ENCODE measurements at places on chromosomes 16 and 17.
A peak's percentile ranks its signal among the peaks of the same experiment; 100 is the strongest.

- peak; percentile 81 for DNase-seq
Measured at GRCh38 chr16:66406534-66407221, 20.4 kb upstream of the BEAN1 start.

DNA sequence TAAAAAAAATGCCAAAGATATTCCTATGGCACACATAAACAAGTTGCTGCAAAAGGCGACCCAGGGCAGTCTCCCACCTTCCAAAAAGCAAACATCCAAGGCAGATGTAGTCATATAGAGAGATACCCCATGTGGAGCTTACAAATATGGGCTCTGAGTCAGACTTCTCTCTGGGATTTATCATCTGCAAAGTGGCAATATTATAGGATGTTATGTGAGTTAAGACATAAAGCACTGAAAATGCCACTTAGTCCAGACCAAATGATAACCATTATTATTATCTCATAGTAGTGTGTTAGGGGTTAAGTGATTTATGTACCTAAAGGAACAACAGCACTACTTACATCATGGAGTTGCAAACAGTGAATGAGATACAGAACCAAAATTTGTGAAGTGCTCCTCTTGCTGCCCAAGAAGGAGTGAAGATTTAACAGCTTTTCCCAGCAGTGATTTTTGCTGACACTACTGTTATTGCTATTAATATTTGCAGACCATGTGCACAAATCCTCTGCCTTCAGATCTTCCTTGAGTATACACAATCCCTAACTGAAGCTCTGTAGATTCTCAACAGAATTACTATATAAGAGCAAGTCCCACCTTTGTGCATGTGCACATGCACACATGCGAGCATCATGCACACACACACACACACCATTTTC lies 560.0 kb upstream of the SALL1 start:
- DNase-seq: no peak

DNA sequence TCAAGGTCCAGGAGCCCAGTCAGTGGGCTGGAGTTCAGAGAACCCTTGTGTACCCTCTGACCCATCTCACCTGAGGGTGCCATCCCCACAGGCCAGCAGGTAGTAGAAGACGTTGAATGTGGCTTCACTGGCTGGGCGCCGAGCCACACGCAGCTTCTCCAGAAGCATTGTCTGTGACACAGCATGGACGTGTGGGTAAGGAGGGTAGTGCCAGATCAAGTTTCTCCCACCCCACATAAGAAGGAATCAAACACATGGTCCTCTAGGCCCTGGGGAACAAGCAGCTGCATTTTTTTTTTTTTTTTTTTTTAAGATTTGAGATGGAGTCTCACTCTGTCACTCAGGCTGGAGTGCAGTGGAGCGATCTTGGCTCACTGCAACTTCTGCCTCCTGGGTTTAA lies 60.9 kb downstream of the MYO18A start:
- DNase-seq: no peak

DNA sequence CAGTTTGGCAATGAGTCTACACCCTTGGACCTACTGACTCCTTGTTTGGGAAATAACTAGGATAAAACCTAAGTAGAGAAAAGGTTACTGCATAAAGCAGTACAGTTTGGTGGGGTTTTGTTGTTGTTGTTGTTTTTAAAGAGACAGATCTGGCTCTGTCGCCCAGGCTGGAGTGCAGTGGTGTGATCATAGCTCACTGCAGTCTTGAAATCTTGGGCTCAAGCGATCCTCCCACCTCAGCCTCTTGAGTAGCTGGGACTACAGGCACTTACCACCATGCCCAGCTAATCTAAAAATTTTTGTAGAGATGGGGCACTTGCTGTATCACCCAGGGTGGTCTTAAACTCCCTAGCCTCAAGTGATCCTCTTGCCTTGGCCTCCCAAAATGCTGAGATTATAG lies 1.2 kb downstream of the PDP2 start:
- DNase-seq: no peak

DNA sequence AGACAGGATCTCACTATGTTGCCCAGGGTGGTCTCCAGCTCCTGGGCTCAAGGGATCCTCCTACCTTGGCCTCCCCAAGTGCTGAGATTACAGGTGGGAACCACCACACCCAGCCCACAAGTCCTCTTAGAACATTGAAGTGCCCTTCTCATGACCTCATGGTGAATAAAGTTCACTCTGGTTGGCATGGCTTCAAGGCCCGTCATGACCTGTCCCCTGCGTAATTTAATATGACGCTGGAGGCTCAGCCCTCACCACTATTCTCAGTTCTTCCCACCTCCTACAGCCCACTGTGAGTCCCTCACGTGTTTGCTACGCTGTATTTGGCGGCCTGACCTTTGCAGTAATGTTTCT lies 1.9 kb downstream of the ENDOV start:
- DNase-seq: no peak

- no peak for DNase-seq
Measured at GRCh38 chr16:58338205-58338604, 43.4 kb upstream of the PRSS54 start.

Data from activated B cell treated with CpG ODN at 0.5 μM for 24 hours (primary cell).